Brain microvascular endothelial cell (primary cell): ENCODE measurements at places on chromosomes 5 and 9.

DNA sequence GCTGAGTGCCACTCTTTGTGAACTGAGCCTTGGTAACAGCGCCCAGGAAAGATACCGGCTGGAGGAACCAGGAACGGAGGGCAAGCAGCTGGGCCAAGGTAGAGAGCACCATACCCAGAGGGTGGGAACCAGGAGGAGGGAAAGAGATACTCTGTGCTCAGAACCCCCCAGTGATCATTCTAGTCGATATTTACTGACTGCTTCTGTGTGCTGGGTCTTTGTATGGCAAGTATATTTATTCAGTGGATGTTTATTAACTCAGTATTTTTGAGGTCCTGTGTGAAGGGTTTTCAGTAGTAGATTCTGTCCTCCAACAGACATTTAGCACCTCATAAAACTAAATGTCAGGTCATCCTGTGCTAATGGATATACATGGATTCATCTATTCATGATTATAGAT is 62.3 kb upstream of the RARS1 start:
- DNase-seq = no peak

DNA sequence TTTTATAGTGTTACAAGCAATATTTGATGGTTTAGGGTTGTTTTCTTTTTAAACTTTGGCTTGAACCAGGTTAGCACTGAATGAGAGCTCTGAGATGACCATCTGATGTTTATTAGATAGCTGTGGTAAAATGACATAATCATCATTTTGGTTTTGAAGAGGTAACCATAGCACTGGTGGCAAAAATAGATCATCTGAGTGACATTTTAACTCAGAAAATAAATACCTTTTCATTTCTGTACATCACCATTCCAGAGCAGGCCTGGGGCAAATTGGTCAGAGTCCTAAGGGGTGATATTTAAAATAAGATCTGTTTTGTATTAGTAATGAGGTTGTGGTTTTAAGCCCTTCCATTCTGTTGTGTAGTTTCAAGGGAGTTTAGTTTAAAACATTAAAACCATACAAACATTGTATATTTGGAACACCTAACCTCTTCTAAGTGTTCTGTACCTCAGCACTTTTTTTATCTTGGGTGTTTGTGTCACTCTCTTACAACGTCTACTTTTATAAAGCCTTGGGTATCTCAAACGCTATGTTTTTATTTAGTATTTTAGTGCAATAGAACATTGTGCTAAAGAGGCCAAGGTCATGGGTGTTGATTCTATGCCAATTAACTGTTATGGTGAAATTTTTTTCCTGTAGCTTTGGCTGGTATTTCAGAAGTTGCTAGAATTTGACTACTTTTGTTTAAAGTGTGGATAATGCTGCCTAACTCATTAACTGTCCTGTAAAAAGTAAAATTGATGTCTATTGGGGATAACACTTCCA is 166.1 kb downstream of the CD180 start:
- no peak for DNase-seq

GRCh38 chr5:150519560-150519945 is 11.6 kb downstream of the NDST1 start:
- DNase-seq = no peak

DNA sequence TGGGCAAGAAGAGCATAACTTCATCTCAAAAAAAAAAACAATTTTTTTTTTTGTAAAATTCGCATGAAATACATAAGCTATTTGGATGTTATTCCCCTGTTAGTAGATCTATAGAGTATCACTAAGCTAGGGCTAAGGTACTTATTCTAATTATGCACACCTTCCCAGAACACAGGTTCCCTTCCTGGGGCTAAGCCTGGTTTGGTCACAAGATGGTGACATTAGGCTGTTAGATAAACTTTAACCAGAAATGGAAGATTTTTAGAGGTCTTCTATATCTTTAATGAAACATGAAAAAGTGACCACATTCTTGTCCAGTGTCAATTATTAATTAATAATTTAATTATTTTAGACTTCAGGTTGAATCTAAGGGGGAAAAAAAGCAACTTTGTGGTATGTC is 433.5 kb downstream of the CDH18 start:
- no peak for DNase-seq

GRCh38 chr5:1204693-1205242 is 3.4 kb downstream of the SLC6A19 start:
- DNase-seq = peak; percentile 12

DNA sequence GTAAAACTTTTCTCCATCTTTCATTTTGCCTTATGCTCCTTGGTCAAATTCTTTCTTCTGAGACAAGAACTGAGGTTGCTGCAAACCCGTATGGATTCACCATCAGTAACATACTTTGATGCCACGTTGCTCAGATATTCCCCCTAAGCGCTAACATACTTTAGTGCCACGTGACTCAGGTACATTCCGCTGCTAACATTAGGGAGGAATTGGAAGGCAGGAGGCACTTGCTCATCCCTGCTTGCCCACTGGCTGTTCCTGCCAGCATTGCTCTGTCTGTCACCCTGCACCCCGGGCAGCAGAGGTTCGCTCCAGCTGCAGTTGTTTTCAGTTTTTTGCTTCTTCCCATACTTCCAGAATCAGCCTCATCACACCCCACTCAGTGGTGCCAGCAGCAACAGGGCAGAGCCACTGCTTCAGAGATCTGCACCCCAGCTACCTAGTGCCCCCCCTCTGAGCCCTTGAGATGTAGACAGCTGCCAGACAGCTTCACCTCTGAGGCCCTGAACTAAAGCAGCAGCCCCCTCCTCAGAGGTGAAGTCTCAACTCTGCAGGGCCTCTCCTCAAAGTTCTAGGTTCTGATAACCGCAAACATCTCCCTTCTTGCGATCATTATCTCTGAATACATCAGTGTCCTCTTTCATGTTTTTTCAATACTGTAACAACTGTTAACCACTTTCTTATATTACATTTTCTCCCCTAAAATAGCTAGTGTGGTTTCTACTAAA is 228.0 kb upstream of the KIF2A start:
- DNase-seq = no peak

GRCh38 chr5:154010660-154011059 is 28.1 kb downstream of the FAM114A2 start:
- DNase-seq = no peak

GRCh38 chr9:18129809-18130334 is 344.1 kb upstream of the ADAMTSL1 start:
- no peak for DNase-seq

- no peak for DNase-seq
Measured at GRCh38 chr5:44659334-44659733, 149.4 kb upstream of the MRPS30 start.

- DNase-seq = no peak
Measured at GRCh38 chr5:158748522-158748921, 351.2 kb downstream of the EBF1 start.

- DNase-seq = peak; percentile 11
Measured at GRCh38 chr5:74851684-74852353, 14.4 kb downstream of the FAM169A start.

GRCh38 chr9:26673261-26673660 is 219.3 kb downstream of the CAAP1 start:
- DNase-seq = no peak
